ENCODE measurements at places on chromosomes 4 and X.

DNA sequence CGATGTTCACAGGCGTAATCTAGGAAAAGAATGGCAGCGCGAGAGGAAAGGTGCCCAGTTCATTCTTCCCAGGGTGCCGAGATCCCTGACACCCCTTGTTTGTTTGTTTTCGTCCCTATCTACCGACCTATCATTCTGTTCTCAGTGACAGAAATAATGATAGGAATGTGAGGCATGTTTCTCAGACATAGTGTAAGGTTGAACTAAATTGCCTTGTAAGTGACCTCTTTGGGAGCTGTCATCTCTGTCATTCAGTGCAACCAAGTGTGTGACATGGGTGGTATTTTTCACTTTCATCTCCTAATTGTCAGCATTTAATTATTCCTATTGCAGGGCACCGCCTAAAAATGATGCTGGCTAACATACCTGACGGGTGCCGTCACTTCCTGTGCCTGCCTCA lies 24.4 kb downstream of the CLDN22 start:
- no peak for DNase-seq

DNA sequence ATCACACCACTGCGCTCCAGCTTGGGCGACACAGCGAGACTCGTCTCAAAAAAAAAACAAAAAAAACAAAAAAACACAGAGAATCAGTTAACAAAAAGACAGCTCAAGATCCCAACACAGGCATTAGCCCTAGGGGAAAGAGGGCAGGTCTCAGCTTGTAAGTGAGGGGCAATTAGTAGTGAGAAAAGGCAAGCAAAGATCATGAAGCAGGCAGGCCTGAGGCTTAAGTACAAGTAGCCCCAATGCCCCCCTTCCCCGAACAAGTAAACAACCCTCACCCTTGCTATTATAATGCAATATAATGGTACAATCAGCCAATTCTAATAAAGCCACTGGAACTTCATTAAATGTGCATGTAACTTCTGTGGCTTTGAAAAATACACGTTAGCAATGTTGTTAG lies 17.0 kb downstream of the ADGRA3 start:
- no peak for DNase-seq

DNA sequence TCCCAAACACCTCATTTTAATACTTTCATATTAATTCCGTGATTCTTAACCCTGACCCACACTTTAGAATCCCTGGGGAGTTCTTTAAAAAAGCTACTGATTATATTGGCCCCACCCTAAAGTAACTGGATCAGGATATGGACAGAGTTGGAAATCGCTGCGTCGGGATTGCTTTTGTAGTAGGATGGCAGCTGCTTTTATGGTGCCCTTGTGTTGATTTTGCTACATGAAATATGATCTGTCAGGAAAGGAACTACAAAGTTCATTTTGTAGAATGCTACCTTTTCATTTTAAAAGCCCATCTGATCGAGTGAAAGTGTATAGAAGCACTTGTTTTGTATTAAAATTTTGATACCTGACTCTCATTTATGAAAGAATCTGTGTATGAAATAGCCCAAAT lies 43.6 kb downstream of the TMEM131L start:
- DNase-seq = no peak

GRCh38 chr4:180688480-180688879 lies 1554.7 kb upstream of the TENM3 start:
- DNase-seq = no peak

GRCh38 chr4:73772363-73772762 lies 32.0 kb downstream of the CXCL8 start:
- no peak for DNase-seq

DNA sequence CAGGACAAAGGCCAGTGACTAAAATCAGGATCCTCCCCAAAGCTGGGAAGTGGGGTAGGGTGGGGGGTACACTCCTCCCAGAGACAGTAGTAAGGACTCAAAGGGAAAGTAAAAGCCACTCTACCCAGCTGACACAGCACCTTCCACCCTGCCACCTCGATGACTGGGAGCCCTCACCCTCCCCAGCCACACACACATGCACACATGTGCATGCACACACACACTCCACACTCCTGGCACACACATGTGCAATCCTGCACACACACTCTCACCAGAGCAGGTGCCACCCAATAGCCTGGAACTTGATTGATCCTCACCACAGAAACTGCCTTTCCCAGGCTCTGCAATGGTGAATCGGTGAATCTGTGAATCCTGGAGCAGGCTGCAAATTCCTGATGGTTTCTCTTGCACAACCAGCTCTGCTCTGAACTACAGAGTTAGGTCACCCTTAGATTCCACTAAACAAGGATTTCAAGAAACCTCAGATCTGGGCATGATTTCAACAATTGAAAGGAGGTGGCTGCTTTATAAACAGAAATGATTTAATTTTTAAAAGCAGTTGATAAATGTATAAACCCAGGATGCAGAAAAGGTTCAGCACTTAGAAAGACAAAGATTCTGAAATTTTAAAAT lies 21.5 kb downstream of the AMOT start:
- no peak for DNase-seq

DNA sequence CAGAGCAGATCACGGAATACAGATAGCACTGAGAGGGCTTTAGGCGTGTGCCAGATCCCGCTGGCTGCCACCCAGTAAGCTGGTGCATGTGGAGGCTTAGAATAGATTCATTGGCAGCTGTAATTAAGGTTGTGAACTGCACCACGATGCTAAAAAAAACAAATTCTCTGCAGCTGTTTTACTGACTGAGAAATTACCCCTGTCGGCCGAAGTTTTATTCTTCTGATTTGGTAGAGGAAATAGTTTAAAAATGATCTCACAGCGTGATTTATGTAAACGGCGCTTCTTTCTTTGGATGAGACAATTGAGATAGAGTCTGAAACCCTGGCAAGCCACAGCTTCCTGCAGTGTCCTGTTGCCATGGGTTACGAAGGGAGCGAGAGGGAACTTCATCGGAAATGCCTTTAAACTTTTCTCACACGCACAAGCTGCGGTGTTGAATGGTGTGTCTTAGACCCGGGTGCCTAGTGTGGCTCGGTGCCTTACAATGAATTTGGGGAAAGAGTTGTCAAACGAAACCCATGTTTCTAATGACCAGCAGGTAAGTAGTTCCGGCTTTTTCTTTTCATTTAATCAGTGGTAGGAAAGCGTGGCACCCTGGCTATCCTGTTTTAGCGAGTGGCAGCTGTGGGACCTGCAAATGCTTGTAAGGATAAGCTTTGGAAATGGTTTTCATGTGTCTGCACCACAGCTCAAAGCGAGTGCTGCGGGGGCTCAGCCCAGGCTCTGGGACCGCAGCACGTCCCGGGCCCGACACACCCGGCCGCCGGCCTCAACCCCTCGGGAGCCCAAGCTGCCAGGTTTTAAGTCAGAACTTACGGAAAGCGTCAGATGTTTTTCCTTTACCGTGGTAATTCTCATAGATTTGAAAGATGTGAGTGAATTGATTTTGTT lies 71.7 kb upstream of the HGFAC start:
- no peak for DNase-seq

DNA sequence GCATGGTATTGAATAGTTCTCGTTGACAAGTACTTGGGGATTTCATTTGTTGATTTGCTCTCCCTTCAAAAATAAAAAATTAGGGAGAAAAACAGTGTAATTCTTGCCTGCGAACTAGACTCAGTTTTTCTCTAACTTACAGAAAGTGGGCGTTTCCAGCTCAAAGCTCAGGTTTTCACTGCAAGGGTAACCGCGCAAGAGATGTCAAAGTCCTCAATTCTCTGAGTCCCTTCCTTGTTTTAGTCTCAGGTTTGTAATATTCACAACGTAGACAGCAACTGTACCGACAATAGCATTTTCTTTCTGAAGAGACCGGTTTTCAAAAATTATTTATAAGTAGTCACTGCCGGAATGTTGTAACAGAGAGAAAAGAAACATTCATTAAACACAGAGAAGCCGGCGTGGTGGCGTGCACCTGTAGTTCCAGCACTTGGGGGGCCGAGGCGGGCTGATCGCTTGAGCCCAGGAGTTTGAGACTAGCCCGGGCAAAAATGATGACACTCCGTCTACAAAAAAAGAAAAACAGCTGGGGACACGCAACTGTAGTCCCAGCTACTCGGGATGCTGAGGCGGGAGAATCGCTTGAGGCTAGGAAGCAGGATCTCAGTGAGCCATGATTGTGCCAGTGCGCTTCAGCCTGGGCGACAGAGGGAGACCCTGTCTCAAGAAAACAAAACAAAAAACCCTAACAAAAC lies 774 bp downstream of the ZCCHC4 start:
- DNase-seq = no peak

DNA sequence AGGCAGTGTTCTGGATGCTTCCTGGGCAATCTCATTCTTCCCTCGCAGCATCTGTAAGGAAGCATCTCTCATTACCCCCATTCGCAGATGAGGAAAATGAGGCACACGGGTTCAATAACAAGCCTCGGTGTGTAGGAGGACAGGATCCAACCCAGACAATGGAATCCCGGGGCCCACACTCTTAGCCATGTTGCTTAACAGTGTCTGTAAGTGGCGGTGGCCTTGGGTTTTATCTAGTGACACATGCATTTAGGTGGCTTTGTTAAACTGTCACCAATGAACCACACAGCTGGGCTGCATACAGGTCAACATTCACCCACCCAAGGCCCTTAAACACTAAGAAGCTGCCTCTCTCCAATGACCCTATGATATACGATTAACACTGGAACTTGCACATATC lies 22.6 kb downstream of the RELL1 start:
- no peak for DNase-seq

- DNase-seq = no peak
Observed at GRCh38 chrX:118475903-118476302, 19.7 kb upstream of the DOCK11 start.

GRCh38 chr4:98586962-98587354 lies 71.5 kb downstream of the TSPAN5 start:
- DNase-seq = no peak

GRCh38 chrX:95733426-95733825 lies 951.2 kb upstream of the DIAPH2 start:
- no peak for DNase-seq

DNA sequence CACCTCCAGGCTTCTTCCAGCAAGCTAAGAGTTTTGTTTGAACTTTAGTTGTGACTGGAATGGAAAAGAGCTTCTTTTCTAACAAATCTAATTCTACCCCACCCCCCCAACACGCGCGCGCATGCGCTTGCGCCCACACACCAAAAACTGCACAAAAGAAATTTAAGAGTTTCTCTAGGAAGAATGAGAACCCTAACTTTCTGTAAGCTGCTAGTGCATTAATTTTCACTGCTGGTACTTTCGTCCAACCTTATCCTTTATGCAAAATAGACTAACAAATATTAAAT lies 9.0 kb upstream of the INTU start:
- no peak for DNase-seq

- no peak for DNase-seq
Observed at GRCh38 chr4:19999775-20000414, 251.8 kb upstream of the SLIT2 start.

GRCh38 chr4:72505314-72505744 lies 63.7 kb downstream of the ADAMTS3 start:
- no peak for DNase-seq

- no peak for DNase-seq
Observed at GRCh38 chrX:116526010-116526409, 63.2 kb upstream of the CT83 start.

DNA sequence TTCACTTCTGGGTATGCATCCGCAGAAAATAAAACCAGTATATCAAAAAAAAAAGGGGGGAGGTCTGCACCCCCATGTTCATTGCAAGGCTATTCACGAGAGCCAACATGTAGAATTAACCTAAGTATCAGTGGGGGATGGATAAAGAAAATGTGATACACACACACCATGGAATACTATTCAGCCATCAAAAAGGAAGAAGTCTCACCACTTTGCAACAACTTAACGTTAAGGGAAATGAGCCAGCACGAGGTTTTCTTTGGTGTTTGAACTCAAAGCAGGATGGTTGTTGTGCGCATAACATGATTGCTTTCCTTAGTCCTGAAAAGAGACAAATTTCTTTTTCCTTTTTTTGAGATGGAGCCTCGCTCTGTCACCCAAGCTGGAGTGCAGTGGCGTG lies 222.7 kb downstream of the SHOX start:
- no peak for DNase-seq

GRCh38 chr4:24033626-24034025 lies 143.8 kb upstream of the PPARGC1A start:
- no peak for DNase-seq

- DNase-seq = no peak
Observed at GRCh38 chr4:86449746-86450588, 90.1 kb upstream of the MAPK10 start.

DNA sequence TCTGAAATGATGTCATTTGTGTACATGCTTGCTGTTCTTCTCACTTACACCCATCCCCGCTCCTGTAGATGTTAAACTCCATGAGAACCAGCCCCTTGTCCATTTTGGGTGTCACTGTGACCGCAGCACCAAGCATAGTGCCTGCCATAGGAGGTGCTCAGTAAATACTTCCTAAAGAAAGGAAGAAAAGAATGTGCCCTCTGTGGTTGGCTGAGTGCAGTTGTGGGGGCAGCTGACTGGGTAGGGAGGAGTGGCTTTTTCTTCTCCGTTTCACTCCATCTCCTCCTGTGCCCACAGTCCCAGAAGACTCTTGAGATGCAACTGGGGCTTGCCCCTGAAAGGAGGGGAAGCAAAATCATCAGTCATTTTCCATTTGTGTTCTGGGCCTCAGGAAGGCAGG lies 25.5 kb downstream of the PHEX start:
- DNase-seq = no peak

DNA sequence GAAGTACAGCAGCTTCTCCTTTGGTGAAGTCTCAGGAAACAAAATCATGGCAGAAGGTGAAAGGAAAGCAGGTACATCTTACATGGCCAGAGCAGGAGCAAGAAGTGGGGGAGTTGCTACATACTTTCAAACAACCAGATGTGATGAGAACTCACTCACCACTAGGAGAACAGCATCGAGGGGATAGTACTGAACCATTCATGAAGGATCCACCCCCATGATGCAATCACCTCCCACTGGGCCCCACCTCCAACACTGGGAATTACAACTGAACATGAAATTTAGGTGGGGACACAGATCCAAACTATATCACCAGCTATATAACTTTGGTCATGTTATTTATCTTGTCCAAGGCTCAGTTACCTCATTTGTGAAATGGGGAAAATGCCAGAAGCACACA lies 159.4 kb downstream of the OPHN1 start:
- DNase-seq = no peak

DNA sequence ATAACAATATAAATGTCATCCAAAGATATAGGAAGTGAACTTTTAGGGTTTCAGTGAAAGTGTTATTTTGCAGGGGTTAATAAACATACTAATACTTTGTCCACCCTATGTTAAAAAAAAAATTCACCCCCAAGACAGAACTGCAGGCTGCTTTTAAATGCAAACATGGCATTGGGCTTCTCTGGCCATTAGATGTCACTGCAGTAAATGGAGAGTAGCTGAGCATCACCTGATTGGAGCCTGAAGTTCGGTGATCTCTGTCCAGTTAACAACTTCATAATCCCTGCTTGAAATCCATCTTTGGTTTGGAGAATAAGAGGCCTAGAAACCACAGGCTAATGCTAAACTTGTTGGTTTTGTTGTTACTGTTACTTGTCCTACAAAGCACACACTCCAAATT lies 18.7 kb downstream of the SLC25A43 start:
- no peak for DNase-seq

DNA sequence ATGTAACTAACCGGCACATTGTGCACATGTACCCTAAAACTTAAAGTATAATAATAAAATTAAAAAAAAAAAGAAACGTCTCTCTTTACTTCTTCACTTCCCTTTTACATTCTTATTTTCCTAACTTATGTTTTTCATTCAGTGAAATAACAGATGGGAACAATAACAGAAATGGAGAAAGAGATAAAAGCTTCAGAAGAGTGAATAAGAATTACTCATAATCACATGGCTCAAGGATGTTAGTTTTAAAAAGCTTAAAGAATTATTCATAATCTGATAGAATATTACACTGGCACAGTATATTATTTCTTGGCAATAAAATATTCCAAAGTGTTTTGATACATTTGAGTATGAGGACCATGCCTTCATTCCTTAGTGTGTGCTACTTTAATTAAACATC lies 175.6 kb downstream of the COL25A1 start:
- DNase-seq = no peak

All from stimulated activated CD8-positive, alpha-beta memory T cell treated with anti-CD3 and anti-CD28 coated beads, Interleukin-12 subunit alpha, Interleukin-12 subunit beta, amount 100 ng/mL, for 1 hour (primary cell).